ENCODE measurements at places on chromosomes 3 and 15. TPM values are rescaled to one million over a fixed set of nuclear protein-coding genes. Genes with fewer than 3 reads are reported as not detected.

- H3K4me3 ChIP-seq, result no peak overlapping the region
- peaks cover 4% of the 10 kb centered on the region for H3K36me3 ChIP-seq
- H3K27me3 ChIP-seq, result peaks cover 2% of the 10 kb centered on the region
- H3K4me1 ChIP-seq, result no peaks in the 10 kb centered on the region
These were observed 1146.6 kb downstream of the OTOL1 start for GRCh38 chr3:162643245-162643644.

DNA sequence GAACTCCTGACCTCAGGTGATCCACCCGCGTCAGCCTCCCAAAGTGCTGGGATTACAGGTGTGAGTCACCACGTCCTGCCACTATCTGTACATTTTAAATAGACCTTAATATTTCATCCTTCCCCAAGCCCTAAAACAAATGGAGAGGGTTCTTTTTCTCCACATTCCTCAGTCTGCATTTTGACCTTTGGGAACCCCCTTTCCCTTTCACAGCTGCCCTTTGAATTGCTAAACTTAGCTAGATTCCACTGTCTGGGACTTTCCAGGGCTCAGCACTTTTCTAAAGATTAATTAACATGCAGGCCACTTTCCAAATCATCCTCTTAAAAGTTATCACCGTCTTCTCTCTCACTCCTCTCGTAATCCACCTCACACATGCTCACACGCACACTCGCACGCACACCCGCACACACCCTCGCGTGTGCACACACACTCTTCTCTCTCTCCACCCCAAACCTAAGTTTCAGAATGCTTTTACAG lies 124.2 kb downstream of the TMCO5A start:
- H3K4me3 ChIP-seq, result no peak overlapping the region
- H3K27me3 ChIP-seq, result peaks cover 2% of the 10 kb centered on the region
- H3K4me1 ChIP-seq, result no peaks in the 10 kb centered on the region
- no peak overlapping the region for H3K27ac ChIP-seq

GRCh38 chr15:100919481-100920405 lies 586 bp downstream of the LRRK1 start:
- H3K4me3 ChIP-seq, result peak overlapping the region; percentile 80
- H3K27ac ChIP-seq, result no peak overlapping the region
- H3K36me3 ChIP-seq, result no peaks in the 10 kb centered on the region
- peaks cover 9% of the 10 kb centered on the region for H3K4me1 ChIP-seq
- peak; percentile 22 for DNase-seq
- H3K27me3 ChIP-seq, result peaks cover 19% of the 10 kb centered on the region

- H3K4me1 ChIP-seq, result peaks cover 5% of the 10 kb centered on the region
- no peak for DNase-seq
- no peak overlapping the region for H3K27ac ChIP-seq
- H3K36me3 ChIP-seq, result no peaks in the 10 kb centered on the region
- no peak overlapping the region for H3K4me3 ChIP-seq
These were observed 132.7 kb upstream of the TPRG1 start for GRCh38 chr3:189038773-189039745.

Gene PLOD2
- total RNA-seq, result 28.0 TPM

Gene SLC2A2
- not detected for total RNA-seq

DNA sequence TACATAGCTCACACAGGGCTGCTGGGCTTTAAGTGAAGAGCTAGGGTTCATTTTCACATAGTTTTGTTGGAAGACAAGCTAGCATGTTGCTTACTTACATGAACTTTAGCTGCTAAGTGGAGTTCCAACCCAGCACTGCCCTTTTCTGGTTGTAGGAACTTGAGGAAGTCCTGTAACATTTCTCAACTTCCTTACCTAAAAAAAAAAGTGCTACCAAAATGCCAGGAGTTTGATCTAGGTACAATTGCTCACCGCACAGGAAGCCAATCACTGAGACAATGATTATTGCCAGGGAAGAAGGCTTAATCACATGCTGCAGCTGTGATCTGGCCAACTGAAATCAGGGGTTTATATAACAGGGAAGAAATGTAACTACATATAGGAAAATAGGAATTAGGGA lies 52.8 kb downstream of the IL12A start:
- peaks cover 16% of the 10 kb centered on the region for H3K36me3 ChIP-seq
- H3K27me3 ChIP-seq, result peaks cover 18% of the 10 kb centered on the region
- no peaks in the 10 kb centered on the region for H3K4me1 ChIP-seq

- H3K27ac ChIP-seq, result no peak overlapping the region
- no peaks in the 10 kb centered on the region for H3K36me3 ChIP-seq
- H3K4me1 ChIP-seq, result peaks cover 5% of the 10 kb centered on the region
These were observed 6.9 kb upstream of the IL16 start for GRCh38 chr15:81189583-81190283.

Gene ATP2C1
- total RNA-seq, result 102 TPM

- H3K27ac ChIP-seq, result no peak overlapping the region
- H3K36me3 ChIP-seq, result no peaks in the 10 kb centered on the region
- no peak overlapping the region for H3K4me3 ChIP-seq
- H3K27me3 ChIP-seq, result peaks cover 3% of the 10 kb centered on the region
These were observed 10.9 kb downstream of the CCDC13 start for GRCh38 chr3:42762046-42762724.

Gene THRB
- 0.38 TPM for total RNA-seq

GRCh38 chr3:71503525-71504249 lies 79.8 kb downstream of the FOXP1 start:
- H3K27ac ChIP-seq, result no peak overlapping the region
- no peak overlapping the region for H3K4me3 ChIP-seq
- no peaks in the 10 kb centered on the region for H3K36me3 ChIP-seq
- DNase-seq, result no peak

Measured in endothelial cell (in vitro differentiated cells).